ENCODE measurements at places on chromosomes 12 and 14. TPM values are rescaled to one million over a fixed set of nuclear protein-coding genes. Genes with fewer than 3 reads are reported as not detected.
A peak's percentile ranks its signal among the peaks of the same experiment; 100 is the strongest.

The COCH gene
- total RNA-seq, result 16.8 TPM

The NEUROD4 gene
- total RNA-seq, result 7.3 TPM

The CD163L1 gene
- total RNA-seq, result 1.6 TPM

The CELA1 gene
- total RNA-seq, result not detected

The OTOGL gene
- total RNA-seq, result 0.12 TPM

The HNF1A gene
- not detected for total RNA-seq

The AMN gene
- total RNA-seq, result 0.23 TPM

The PIP4K2C gene
- 17.3 TPM for total RNA-seq

DNA sequence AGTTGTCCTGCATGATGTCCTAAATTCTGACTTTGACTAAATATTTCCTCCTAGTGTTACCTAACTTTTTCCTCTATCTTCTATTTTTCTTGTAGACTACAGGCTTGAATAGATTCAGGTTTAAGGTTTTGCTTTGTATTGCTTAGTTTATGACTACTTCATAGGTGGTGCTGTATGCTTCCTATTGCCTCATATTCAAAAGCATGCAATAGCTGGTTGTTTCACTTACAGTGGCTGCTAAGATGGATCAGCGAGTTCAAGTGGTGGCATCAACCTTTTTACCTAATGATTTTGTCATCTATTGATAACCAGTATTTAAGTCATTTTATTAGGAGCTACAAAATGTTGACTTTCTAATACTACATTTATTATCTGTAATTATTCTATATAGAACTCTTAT lies 36.3 kb upstream of the BICD1 start:
- H3K4me3 ChIP-seq, result no peak overlapping the region
- no peaks in the 10 kb centered on the region for H3K4me1 ChIP-seq
- no peaks in the 10 kb centered on the region for H3K36me3 ChIP-seq
- no peak overlapping the region for H3K27ac ChIP-seq

DNA sequence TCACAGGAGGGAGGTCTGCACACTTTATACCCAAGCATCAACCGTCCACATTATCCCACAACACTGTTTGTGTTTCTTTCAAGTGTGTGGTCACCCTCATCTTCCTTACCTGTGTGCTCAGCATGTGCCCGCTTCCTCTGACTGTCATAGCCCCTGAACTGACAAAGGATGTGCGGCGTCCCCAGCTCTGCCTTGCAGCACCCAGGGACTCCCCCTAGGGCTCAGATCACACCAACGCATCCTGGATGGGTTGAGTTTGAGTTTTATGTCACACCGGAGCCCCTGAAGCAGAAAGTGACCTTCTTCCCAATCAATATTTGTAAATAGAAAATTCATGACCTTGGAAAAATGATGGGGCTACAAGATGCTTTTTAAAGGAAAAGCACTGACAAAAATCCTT lies 770.7 kb upstream of the TMEM132C start:
- no peaks in the 10 kb centered on the region for H3K4me1 ChIP-seq
- H3K36me3 ChIP-seq, result no peaks in the 10 kb centered on the region
- no peak for DNase-seq
- no peak overlapping the region for H3K27ac ChIP-seq
- H3K27me3 ChIP-seq, result peaks cover 1% of the 10 kb centered on the region

DNA sequence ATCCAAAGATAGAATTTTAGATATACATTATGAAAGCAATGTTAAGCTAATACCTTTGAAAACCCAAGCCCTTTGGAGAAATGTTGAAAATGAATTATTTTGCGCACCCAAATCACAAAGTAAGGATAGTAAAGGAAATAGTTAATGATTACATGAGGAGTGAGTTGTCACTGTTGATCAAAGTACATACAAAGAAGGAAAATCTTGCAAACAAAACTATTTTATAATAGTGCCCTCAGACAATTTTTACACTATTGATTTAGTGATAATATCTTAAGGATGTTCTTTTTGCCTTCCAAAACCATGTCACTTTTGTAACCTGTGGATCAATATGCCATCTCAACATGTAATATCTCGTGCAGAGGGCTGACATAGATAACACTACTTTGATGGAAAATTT lies 146.8 kb downstream of the DUSP6 start:
- no peaks in the 10 kb centered on the region for H3K27me3 ChIP-seq
- H3K4me3 ChIP-seq, result no peak overlapping the region
- no peak for DNase-seq
- H3K4me1 ChIP-seq, result peaks cover 25% of the 10 kb centered on the region
- H3K27ac ChIP-seq, result no peak overlapping the region
- no peaks in the 10 kb centered on the region for H3K36me3 ChIP-seq

GRCh38 chr12:90167518-90168208 lies 459.0 kb upstream of the ATP2B1 start:
- H3K36me3 ChIP-seq, result no peaks in the 10 kb centered on the region
- no peak for DNase-seq
- peaks cover 7% of the 10 kb centered on the region for H3K4me1 ChIP-seq
- H3K4me3 ChIP-seq, result no peak overlapping the region
- peak overlapping the region; percentile 29 for H3K27ac ChIP-seq

GRCh38 chr12:91333966-91334365 lies 151.3 kb upstream of the DCN start:
- no peak for DNase-seq
- no peak overlapping the region for H3K4me3 ChIP-seq
- no peaks in the 10 kb centered on the region for H3K36me3 ChIP-seq
- no peak overlapping the region for H3K27ac ChIP-seq
- no peaks in the 10 kb centered on the region for H3K4me1 ChIP-seq

DNA sequence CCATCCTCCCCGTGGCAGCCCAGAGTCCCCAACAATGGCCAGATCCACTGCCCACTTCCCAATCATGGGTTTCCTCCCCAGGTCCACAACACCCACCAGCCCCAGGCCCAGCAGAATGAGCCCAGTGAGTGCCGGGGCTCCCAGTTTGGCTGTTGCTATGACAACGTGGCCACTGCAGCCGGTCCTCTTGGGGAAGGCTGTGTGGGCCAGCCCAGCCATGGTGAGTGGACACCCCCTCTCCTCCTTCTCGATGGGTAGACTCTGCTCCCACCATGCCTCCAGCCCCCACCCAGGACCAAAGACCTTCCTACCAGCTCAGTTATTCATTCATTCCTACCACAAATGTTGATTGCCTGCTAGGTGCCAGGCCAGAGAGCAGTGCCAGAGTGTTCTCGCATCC lies 23.8 kb downstream of the PAPLN start:
- H3K4me3 ChIP-seq, result no peak overlapping the region
- H3K4me1 ChIP-seq, result peaks cover 5% of the 10 kb centered on the region

DNA sequence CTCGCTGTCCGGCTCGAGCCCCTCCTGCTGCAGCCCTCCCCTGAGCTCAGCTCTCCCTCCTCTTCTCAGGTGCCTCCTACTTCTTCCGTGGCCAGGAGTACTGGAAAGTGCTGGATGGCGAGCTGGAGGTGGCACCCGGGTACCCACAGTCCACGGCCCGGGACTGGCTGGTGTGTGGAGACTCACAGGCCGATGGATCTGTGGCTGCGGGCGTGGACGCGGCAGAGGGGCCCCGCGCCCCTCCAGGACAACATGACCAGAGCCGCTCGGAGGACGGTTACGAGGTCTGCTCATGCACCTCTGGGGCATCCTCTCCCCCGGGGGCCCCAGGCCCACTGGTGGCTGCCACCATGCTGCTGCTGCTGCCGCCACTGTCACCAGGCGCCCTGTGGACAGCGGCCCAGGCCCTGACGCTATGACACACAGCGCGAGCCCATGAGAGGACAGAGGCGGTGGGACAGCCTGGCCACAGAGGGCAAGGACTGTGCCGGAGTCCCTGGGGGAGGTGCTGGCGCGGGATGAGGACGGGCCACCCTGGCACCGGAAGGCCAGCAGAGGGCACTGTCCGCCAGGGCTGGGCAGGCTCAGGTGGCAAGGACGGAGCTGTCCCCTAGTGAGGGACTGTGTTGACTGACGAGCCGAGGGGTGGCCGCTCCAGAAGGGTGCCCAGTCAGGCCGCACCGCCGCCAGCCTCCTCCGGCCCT lies 22.8 kb downstream of the MMP17 start:
- H3K27me3 ChIP-seq, result peaks cover 9% of the 10 kb centered on the region
- H3K36me3 ChIP-seq, result no peaks in the 10 kb centered on the region
- peaks cover under 1% of the 10 kb centered on the region for H3K4me1 ChIP-seq
- no peak overlapping the region for H3K27ac ChIP-seq

- no peak overlapping the region for H3K27ac ChIP-seq
- no peak for DNase-seq
- H3K27me3 ChIP-seq, result peaks cover 31% of the 10 kb centered on the region
- H3K4me1 ChIP-seq, result peaks cover 10% of the 10 kb centered on the region
- H3K4me3 ChIP-seq, result peak overlapping the region; percentile 88
- no peaks in the 10 kb centered on the region for H3K36me3 ChIP-seq
These were observed 1.3 kb upstream of the TCP11L2 start for GRCh38 chr12:106301241-106301610.

DNA sequence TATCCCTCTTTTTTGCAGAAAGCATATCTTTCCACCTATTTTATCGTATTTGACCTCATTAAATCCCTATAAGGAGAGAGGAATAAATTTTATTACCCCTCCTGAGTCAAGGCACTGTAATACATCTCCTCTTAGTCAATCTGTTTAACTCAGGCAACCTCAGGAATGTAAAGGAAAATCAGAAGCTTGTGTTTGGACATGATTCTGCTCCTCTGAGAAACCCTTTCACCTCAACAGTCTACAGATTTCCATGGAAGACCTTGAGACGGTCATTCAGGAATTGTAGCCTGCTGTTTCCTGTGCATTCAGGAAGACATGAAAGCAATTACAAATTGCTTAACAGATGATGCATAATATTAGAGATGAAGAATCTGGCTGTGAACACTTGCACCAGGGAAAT lies 360.8 kb downstream of the PAWR start:
- H3K27me3 ChIP-seq, result no peaks in the 10 kb centered on the region
- peaks cover 2% of the 10 kb centered on the region for H3K36me3 ChIP-seq
- H3K27ac ChIP-seq, result no peak overlapping the region
- DNase-seq, result no peak
- H3K4me1 ChIP-seq, result no peaks in the 10 kb centered on the region

- peaks cover 87% of the 10 kb centered on the region for H3K27me3 ChIP-seq
- H3K4me1 ChIP-seq, result peaks cover 35% of the 10 kb centered on the region
- peak overlapping the region; percentile 92 for H3K4me3 ChIP-seq
- no peaks in the 10 kb centered on the region for H3K36me3 ChIP-seq
These were observed 2.0 kb downstream of the BHLHE41 start for GRCh38 chr12:26122681-26123481.
